NK-92 treated with Interleukin-12 subunit alpha and Interleukin-12 subunit beta, amount 100 ng/mL, for 24 hours (cell line): ENCODE measurements at places on chromosomes 6 and 20.

DNA sequence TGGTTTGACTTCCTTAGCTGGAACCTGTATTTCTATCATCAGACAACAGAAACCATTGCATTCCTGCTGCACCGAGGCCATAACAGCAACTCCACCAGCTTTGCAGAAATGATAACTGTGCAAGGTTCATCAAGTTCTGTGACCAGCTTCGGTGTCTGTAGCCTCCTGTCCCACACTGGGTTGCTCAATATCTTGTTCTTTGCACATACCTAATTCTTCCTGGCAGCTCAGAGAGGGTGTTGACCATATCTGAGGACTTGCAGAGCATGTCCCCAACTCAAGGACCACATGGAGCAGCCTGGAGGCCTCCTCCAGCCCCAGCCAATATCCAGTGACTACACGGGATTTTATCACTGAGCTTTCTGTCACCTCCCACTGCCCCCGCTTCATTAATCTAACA, 59.3 kb upstream of the SCAF8 start:
- peak; percentile 19 for DNase-seq

DNA sequence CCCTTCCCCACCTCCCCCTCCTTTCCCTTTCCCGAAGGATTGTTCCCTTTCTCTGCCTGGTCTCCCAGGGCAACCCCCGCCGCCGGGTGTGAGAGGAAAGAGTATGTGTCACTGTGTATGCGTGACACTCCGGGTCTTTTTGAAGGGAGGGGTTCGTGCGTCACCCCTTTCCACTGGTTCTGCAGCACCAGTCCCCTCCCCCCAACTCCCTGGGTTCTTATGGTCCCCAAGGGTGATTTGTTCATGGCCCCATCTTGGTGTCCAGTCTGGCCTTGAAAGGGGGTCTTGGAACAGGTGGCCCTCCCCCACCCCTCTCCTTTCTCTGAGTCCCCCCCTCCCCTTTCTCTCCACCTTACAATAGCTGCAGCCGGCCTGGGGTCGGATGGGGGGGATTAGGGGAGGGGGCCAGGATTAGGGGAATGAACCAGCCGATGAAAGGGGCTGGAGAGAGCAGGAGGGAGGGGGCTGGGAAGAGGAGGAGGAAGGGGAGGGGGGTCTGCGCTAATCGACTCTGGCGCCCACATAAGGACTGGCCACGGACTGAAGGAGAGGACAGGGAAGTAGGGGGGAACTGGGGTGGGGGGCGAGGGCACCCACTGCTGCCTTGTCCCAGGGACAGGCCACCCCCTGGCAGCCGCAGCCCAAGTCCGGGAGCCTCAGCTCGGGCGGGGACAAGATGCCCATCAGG, 1.3 kb upstream of the RING1 start:
- DNase-seq, result no peak

DNA sequence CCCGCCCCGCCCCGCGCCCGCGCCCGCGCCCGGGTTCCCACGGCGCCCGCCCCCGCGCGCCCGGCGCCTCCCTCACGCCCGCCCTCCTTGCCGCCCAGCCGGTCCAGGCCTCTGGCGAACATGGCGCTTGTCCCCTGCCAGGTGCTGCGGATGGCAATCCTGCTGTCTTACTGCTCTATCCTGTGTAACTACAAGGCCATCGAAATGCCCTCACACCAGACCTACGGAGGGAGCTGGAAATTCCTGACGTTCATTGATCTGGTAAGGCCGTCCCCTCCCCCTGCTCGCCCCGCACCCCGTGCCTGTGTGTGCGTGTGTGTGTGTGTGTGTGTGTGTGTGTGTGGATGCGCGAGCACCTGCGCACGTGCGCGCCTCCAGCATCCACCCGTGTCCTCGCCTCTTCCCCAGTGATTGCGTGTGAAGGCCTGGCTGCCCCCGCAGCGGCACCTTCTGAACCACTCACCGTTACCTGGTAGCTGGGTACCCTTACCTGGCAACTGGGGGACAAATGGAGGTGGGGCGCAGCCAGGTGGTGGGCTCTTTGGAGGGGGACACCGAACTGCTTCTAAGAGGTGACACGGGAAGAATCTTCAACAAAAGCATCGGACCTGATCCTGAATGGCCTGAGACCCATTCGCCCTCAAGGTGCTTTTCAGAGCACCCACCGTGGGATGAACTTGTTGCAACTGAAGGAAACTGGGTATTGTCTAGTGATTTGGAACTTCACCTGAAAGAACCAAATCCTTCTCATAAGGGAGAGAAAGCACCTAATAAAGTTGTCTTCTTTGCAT, at the start of gene AIG1:
TSS of gene AIG1 (plus strand) at position 84 of the 791 bp plus-strand sequence. CDS start at position 121, 37 bp downstream.
- DNase-seq, result peak; percentile 83

DNA sequence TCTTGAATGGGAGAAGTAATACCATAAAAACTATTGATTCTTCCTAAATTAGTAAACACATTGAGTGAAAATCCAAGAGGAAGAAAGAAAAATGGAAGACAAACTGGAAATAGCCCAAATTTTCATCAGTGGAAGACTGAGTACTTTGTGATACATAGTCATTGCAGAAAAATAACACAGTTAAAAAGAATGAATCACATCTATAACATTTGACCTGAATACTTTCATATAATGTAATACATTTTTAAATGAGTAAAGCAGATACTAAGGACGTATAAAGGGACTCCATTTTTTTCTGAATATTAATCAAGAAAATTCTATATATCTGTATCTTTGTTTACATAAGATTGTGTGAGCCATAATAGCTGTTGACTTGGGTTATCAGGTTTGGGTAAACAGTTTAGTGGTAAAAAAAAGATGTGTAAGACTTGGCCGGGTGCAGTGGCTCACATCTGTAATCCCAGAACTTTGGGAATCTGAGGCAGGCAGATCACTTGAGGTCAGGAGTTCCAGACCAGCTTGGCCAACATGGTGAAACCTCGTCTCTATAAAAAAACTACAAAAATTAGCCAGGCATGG, 4.3 kb upstream of the SLC17A2 start:
- no peak for DNase-seq

DNA sequence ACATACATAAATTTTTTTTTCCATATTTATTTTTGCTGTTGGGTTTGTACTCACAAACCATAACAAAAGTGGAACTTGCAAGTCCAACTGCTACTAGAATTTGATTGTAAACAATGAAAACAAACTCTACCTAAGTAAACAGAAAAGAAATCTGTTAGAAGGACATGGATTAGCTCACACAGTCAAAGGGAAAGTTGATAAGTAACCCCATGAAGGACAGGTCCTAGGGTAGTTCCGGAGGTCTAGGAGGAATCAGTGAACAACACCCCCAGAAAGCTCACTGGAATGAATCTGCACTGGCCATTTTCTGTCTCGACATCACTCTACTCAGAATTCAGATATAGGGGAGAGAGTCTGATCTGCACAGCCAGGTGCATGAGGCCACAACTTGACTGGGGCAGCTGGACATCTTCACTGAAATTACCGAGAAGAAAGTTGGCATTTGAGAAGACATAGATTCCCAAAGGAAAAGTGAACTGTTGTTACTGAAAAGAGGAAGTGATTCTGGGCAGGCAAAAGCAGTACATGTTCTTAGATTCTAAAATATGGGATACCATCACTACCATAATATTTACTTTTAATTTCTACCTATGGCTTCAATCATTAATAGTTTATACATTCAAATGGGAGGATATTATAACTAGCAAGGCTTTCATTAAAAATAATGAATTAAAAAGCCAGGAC, 76.4 kb downstream of the HMGN3 start:
- DNase-seq, result no peak

GRCh38 chr6:116842459-116842858, 13.6 kb upstream of the GPRC6A start:
- DNase-seq, result no peak

- no peak for DNase-seq
Observed at GRCh38 chr20:46930640-46931339, 36.1 kb downstream of the EYA2 start.

DNA sequence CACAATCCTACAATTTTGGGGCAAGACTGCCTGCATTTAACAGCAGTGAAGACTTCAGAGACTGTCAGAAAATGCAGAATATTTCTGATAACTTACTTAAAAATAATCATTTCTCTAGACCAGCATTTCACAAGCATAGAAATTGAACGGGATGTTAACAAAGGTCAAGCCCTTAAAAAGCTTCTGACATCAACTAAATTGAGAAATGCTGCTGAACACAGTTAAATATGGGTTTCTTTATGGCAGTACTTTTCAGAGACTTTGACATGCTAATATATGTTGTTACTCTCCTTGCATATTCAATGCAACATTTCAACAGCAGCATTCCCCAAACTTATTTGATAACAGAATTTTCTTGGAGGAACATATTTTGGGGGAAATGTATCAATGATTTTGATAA, 84.5 kb downstream of the KIF13A start:
- DNase-seq, result no peak

DNA sequence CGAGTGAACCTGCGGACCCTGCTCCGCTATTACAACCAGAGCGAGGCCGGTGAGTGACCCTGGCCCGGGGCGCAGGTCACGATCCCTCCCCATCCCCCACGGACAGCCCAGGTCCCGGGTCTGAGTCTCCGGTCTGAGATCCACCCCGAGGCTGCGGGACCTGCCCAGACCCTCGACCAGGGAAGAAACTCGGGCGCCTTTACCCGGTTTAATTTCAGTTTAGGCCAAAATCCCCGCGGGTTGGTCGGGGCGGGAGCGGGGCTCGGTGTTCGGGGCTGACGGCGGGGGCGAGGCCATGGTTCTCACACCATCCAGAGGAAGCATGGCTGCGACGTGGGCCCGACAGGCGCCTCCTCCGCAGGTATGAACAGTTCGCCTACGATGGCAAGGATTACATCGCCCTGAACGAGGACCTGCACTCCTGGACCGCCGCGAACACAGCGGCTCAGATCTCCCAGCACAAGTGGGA, 46.9 kb upstream of the TRIM26 start:
- DNase-seq, result no peak

DNA sequence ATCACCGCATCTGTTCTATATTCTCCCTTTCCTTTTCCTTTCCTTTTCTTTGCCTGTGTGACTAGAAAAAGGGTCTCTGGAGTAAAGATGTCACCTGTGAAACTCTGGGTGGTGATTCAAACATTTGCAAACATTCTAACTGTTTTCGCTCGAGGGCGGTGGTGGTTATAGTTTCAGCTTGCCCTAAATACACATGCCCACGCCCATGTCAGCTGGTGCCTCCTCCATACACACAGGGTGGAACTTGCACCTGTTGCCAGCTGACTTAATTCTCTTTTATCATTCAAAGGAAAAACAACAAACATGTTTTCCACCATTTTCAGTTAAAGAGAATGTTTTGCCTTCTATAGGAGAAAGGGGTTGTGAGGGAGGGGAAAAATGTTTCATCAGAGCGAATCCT, 381.9 kb upstream of the ARID1B start:
- no peak for DNase-seq

DNA sequence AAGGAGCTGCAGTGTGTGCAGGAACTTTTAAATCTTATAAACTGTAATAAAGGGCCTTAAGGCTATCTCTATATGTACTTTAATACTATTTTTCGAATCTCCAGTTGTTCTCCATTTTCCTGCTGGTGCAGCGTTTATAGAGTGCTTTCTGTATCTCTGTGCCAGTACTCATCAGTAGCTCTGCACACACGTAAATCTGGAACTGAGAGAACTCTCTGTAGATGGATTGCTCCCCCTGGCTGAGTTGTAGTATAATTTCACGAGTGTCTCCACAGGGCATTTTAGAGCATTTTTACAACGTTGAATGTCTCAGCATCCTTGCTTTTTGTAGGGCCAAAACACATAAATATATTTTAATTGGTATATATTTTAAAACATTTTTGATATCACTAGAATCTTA, 256.5 kb downstream of the TRDN start:
- peak; percentile 18 for DNase-seq

GRCh38 chr6:69570106-69570505, 226.7 kb downstream of the LMBRD1 start:
- no peak for DNase-seq

DNA sequence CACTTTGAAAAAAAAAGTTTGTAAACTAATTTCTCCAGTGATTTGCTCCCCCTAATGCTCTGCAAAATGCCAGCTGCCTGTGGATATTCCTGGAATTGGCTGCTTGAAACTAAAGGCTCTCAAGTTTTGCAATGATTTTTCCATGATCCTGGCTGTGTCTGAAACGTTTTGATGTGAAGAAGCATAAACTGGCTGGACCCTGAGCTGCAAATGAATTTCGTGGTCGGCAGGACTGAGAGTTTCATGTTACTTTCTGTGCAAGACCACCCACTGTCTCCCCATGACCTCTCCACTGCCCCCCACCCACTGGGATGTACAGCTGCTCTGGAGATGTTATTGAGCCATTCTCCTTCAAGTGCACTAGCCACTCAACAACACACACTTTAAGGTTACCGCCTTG, 171.3 kb upstream of the SSTR4 start:
- DNase-seq, result no peak

DNA sequence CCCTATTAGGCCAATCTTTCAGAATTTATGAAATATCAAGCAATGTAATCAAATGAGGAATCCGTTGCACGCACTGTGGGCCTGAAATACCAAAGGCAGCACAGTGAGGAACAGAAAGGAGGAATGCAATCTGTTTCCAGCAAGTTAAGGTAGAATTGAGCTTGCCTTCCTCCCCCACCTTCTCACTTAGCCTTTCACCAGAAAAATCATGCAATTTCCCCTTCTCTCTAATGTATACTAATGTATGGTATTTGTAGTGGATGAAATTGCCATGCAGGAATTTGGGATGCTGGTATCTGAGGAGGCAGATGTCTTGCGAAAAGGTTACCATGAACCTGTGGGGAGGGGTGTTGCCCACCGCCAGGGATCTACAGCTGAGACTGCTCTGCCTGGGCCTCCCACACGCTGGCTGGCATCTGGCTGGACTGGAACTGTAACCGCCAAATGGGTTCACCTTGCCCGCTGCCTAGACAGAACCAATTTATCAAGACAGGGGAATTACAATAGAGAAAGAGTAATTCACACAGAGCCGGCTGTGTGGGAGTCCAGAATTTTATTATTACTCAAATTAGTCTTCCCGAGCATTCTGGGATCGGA, 222.4 kb upstream of the MYLIP start:
- no peak for DNase-seq

DNA sequence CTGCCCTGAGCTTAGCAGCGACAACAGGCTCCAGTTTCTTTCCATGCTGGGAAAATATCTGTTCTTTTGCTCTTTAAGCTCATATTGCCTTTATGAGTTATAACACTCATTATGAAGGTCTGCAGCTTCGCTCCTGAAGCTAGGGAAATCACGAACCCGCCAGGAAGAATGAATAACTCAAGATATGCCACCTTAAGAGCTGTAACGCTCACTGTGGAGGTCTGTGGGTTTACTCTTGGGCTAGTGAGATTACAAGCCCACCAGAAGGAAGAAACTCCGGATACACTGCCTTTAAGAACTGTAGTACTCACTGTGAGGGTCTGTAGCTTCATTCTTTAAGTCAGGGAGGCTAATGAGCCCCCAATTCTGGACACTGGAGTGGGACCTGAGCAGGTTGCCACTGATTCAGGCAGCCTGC, 3.0 kb upstream of the SSR1 start:
- DNase-seq, result no peak
